ENCODE measurements at places on chromosomes 1 and 21.
A peak's percentile ranks its signal among the peaks of the same experiment; 100 is the strongest.

DNA sequence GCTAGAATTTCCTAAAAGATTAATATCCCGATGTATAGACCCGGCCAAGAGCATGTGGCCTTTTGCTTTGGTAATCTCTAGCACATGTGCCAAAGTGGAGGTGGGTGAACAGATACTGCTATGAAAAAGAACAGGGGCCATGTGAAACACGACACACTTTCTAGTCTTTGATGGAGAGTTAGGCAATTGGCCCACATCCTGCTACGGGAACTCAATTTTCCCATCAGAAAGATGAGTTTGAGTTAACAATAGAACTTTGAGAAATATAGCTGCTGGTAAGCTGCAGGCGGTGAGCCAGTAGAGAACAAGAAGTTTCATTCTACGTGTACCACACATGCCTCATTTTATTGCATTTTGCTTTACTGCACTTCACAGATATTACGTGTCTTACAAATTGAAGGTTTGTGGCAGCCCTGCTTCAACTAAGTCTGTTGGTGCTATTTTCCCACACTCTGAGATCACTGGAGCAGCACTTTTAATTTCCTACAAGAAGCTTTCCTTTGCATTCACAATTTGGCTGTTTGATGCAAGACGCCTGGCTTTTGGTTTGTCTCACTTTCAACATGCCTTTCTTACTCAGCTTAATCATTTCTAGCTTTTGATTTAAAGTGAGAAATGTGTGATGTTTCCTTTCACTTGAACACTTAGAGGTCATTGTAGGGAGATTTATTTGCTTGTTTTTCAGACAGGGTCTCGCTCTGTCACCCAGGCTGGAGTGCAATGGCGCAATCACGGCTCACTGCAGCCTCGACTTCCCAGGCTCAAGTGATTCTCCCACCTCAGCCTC lies 46.3 kb downstream of the HTR6 start:
- peak; percentile 87 for DNase-seq

GRCh38 chr1:53273526-53273925 lies 35.2 kb upstream of the MAGOH start:
- DNase-seq = no peak

GRCh38 chr1:54871275-54872035 lies 15.5 kb downstream of the DHCR24 start:
- no peak for DNase-seq

GRCh38 chr1:93681101-93681988 lies at the start of gene BCAR3:
BCAR3 (minus strand) TSS chr1:93681837; CDS start chr1:93674930, 6,907 bp downstream.
- DNase-seq = no peak

- no peak for DNase-seq
Observed at GRCh38 chr1:27581823-27582243, 22.1 kb downstream of the AHDC1 start.

All from activated CD4-positive, alpha-beta T cell treated with anti-CD3 and anti-CD28 coated beads, Interleukin-2, amount 50 U/mL, for 16 hours (primary cell).